ENCODE measurements at places on chromosomes 4 and X.

- DNase-seq, result no peak
These were observed 127.5 kb upstream of the GIMD1 start for GRCh38 chr4:106496061-106496460.

DNA sequence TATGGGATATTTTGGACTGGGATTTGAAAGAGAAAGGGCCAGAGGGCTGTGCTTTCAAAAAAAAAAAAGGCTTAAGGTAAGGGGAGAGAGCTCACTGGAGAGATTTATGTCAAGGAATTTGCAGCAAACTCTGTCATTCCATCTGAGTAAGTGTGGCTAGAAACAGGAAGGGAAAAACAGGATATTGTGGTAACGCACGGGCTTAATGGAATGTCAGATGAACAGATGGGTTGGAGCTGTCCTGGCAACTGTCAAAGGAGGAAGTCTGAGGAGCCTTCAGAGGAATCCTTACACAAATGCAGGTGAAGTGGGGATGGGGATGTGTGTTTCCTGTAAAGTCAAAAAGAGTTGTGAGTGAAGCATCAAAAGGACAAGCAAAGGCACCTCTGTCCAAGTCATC lies 15.1 kb upstream of the NKX3-2 start:
- DNase-seq, result no peak

DNA sequence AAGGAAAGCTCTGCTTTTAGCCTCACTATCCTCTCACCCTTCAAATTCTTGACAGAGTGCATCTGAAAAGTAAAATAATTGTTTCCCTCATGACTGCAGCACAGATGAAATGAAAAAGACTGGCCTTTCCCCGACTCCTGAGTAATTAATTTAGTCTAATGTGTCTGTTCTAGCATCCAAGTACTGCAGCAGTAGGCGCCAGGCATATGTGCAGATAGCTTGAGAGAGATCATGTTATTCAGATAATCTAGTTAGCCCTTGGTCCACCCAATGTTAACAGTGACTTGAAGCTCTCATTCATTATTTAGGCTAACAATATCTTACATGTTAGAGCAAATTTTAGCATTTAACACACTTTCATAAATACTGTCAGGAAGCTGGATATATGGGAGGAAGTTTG lies 54.0 kb downstream of the MAP9 start:
- no peak for DNase-seq

DNA sequence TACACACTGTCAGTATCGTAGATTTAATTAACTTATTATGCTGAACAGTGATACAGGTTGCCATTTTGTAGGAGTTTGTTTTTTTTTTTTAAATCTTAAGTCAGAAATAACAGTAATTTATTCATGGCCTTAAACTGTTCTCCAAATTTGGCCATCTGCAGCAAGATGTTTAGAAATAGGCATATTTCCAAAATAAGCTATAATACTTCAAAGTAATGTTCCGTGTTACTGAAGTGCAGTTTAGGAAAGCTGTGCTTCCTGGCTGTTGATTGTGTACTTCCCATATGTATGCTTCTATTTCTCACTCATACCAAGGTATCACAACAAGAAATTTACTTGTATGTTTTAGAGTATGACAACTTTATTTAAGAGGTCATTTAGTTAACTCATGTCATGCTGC lies 28.9 kb downstream of the CPEB2 start:
- DNase-seq, result no peak

DNA sequence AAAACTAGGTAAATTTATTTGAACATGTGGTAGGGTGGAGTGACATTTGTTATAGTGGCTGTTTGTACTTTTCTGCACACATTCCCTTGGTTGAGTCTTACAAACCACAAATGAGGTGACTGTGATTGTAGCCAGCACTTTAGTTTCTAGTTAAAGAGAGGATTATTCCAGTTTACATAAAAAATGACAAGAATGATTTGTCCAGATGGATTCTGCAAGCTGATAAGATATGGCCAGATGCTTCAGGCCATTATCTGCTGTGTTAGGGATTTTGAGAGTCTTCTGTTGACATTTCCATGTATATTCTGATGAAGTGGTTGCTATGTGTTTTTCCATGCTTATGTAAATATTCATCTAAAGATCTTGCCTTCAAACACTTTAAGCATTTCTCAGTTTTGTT lies 31.0 kb upstream of the PDE5A start:
- no peak for DNase-seq

DNA sequence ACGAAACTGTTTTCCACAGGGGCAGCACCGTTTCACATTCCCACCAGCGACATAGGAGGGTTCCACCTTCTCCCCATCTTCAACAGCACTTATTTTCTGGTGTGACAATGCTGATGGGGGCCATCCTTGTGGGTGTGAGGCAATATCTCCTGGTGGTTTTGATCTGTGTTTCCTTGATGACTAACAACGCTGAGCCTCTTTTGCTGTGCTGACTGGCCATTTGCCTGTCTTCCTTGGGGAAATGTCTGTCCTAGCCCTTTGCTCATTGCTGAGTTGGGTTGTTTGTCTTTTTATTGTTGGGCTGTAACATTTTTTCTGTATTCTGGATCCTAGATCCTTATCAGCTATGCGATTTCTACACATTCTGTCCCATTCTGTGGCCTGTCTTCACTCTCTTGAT lies 33.7 kb downstream of the ATP2B3 start:
- no peak for DNase-seq

- no peak for DNase-seq
These were observed 94.9 kb upstream of the SHISA3 start for GRCh38 chr4:42302348-42302747.

GRCh38 chr4:78081541-78081940 lies 24.4 kb downstream of the FRAS1 start:
- no peak for DNase-seq

DNA sequence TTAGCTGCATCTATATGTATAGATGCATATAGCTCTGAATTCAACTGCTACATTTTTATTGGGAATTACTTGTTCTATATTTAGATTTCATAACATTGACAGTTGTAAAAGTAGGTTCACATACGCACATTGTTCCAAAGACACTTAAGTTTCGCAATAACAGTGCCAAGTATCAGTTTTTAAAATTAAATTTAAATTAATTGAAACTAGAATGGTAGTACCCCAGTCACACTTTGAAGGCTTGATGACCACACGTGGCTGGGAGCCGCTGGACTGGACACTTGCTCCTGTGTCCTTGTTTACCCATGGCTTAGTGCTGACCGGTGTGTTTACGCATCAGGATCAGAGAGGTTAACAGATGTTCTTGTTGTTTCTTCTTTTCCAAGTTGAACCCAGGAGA lies 140.7 kb upstream of the PSAPL1 start:
- no peak for DNase-seq

All from ureter (tissue), 1 donor.